Naive B cell (primary cell): ENCODE measurements at places on chromosomes 12 and 14.

DNA sequence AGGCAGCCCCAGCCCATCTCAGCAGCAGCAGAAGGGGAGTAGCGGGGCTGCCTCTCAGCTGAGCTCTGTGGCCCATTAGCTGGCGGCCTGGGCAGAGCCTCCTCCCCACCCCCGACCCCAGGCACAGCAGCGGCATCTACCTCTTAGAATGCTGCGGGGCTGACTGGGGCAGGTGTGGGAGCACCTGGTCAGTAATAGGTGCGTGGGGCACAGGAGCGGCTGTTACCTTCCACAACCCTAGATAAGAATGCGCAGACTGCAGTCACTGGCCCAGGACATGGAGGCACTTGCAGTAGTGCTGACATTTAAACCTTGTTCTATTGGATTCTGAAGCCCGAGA, 35.6 kb downstream of the SYNE3 start:
- no peak for DNase-seq

GRCh38 chr14:79758985-79759384, 452.3 kb downstream of the DIO2 start:
- DNase-seq, result no peak

DNA sequence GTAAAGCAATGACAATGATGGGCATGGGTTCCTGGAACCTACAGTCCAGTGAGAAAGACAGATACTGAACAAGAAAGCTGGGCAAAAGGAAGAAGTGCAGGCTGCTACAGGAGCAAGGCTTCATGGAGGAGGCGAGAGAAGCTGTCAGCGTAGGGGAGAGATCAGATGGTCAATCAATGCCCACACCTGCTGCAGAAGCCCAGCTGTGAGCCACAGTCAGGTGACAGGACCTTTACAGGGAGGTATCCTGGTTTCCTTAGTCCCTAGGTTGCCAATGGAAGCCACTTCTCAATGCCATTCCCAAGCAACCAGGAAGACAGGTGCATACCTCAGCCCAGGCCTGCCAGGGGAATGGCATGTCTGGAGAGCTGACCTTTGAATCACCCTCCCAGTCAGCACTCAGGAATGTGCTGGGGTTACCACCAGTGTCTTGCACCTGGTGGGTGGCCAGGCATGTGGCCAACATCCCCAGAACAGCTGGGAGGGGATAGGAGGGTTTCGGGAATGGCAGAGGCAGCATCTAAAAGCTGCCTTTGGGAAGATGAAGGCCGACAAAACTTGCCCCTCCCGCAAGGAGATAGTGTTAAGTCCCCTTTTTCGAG, 170.3 kb downstream of the TTC7B start:
- no peak for DNase-seq

GRCh38 chr14:103879570-103880347, 32.4 kb upstream of the PPP1R13B start:
- DNase-seq, result no peak

GRCh38 chr12:105342464-105342863, 12.0 kb downstream of the C12orf75 start:
- DNase-seq, result no peak
